ENCODE measurements at places on chromosomes 5 and 9. TPM values are rescaled to one million over a fixed set of nuclear protein-coding genes. Genes with fewer than 3 reads are reported as not detected.

GRCh38 chr9:22913026-22913425 is 466.4 kb downstream of the DMRTA1 start:
- DNase-seq: no peak

Gene ENTPD8
- under 0.01 TPM for total RNA-seq

- peak; percentile 57 for DNase-seq
Measured at GRCh38 chr9:93468763-93469456, 15.5 kb upstream of the FAM120AOS start.

GRCh38 chr5:72255237-72255636 is 64.8 kb downstream of the MRPS27 start:
- DNase-seq: no peak

Gene SLCO4C1
- total RNA-seq: not detected

Gene UIMC1
- 61.5 TPM for total RNA-seq

GRCh38 chr5:168786147-168786546 is 207.0 kb upstream of the PANK3 start:
- no peak for DNase-seq

DNA sequence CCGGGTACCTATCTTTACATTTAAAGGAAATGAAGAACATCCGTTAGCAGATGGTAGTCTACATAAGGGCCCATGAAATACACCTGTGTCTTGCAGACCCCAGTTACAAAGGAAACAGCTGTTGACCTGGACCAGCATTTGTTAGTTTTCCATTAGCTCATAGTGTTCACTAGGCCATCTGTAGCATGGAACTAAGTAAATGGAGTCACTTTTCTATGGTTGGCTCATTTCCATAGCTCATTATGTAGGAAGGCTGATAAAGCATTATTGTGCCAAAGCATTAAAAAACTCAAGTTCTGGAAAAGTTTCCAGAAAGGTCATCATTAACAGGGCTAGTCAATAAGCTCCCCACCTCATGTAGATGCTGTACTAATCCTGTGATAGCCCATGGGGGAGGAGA is 62.1 kb downstream of the PCSK1 start:
- peak; percentile 49 for DNase-seq

- DNase-seq: peak; percentile 12
Measured at GRCh38 chr5:93280518-93280917, 300.5 kb downstream of the NR2F1-AS1 start.

- no peak for DNase-seq
Measured at GRCh38 chr9:19133549-19134345, 6.5 kb upstream of the PLIN2 start.

DNA sequence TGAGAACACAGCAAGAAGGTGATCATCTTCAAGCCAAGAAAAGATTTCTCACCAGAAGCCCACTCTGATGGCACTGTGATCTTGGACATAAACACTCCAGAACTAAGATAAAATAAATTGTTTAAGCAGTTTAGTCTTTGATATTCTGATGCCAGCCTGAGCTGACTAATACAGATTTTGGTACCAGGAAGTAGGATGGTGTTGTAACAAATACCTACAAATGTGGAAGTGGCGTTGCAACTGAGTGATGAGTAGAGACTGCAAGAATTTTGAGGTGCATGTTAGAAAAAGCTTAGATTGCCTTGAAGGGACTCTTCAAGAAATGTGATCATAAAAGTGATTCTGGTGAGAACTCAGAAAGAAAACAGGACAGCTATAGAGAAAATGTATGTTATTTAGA is 592.4 kb upstream of the DAB2 start:
- DNase-seq: no peak
